ENCODE measurements at places on chromosomes 2 and 18.

DNA sequence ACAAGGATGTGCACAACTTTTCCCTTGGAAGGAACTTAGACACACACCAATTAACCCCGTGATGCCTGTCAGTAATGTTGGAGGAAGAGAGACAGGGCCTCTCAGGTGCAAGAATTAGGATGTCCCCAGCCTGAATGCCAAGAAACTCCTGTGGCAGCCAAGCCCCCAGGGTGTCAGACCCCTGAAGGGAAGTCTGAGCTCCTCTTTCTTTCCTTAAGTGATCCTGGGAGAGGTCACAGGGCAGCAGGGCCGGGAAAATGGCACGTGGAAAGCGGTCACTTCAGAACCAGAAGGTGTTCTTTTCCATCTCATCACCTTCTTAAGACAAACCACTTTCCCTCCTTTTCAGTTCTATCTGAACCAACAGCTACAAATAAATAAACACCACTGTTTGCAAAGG is 185.9 kb downstream of the ANAPC1 start:
- DNase-seq: no peak

DNA sequence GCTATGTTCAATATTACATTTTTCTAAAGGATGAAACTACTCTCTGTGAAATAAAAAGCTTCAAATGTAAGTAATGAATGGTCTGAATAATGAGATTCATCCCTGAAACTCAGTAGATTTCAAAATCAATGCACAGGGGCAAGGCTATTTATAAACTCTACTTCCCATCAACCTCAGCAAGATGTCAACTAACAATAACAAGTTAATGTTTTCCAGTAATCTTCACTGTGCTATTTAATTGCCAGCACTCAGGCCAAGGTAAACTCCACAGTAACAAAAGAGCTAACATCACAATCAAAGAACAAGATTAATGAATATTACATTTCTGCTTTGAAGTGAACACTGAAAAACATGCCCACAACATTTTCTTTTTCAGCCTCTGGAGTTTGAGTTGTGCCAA is 144.3 kb upstream of the ZFP36L2 start:
- no peak for DNase-seq

DNA sequence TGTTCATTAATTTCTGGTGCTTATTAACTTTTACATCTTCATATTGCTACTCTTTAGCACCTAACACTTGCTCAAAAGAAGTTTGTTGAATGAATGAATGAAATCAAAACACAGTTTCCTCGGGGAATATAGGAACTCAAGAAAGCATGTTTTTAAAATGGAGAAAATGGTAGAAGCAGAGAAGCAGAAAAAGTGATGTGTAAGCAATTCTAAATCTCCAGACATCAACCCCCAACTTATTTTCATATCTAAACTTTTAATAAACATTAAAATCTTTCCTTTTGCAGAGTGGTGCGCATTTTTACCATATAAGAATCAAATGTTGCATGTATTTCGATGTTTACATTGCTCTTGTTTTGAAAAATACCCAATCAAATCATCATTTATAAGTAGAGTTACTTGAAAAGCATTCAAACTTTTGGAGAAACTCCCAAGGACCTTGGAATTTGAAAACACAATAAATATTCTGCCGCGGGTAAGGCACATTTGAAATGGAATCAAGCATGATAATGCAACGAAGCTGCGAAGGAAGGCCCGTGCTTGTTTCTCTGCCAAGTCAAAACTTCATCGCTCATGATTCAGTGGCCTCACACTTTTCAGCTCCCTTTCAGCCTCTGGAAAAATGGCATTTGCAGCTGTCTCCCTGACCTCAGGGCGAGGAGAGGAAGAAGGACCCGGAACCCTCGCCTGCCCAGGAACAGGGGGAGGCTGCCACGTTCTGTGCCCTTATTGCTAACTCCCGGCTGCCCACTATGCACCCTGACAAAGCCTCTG is 26.7 kb upstream of the SMIM21 start:
- DNase-seq: no peak

DNA sequence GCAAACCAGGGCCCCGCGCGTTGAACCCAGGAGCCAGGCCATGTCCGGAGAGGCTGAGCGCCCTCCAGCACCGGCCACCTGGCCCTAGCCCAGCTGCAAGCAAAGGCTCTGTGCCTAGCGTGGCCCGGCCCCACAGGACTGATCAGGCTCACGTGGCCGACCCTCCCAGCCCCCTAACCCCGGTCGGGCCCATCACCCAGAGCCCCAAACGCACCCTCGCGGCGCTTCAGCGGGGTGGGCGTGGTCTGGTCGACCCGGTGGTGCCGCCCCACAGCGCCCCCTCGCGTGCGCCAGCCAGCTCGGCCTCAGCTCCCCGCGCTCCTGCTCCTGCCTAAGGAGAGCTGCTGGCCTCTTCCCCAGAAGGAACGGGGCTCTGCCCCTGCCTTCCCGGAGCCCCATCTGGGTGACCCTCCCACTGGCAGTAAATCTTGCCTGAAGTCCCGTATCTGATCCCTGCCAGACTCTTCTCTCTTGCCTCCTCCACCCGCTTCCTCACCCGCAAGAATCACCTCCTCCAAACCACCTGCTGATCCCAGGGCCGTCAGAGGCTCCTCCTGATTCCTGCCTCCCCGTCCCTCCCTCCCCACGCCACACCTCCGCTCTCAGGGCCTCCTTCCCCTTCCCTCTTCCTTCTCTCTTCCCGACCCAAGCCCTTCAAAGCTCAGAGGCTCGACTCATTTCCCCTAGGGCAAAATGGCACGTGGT is 12.3 kb upstream of the TEX51 start:
- DNase-seq: peak; percentile 27

DNA sequence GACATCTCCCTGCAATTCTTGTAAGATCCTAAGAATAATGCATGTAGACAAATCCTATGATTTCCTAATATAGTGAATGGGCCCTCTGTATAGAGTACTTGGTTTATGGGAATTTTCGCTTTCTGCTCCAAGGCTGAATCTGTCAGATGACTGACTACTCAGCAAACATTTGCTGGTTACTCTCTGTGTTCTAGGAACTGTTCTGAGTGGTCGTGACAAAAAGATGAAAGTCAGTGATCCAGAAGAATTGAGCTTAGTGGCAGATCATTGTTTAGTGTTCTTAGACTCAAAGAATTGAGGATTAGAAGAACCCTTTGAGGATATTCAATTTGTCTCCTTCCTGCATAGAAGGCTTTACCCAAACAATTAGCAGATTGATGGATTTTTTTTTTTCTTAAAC is 10.0 kb downstream of the XRCC5 start:
- no peak for DNase-seq

- DNase-seq: peak; percentile 30
Measured at GRCh38 chr2:181309586-181309985, 147.6 kb upstream of the ITGA4 start.

DNA sequence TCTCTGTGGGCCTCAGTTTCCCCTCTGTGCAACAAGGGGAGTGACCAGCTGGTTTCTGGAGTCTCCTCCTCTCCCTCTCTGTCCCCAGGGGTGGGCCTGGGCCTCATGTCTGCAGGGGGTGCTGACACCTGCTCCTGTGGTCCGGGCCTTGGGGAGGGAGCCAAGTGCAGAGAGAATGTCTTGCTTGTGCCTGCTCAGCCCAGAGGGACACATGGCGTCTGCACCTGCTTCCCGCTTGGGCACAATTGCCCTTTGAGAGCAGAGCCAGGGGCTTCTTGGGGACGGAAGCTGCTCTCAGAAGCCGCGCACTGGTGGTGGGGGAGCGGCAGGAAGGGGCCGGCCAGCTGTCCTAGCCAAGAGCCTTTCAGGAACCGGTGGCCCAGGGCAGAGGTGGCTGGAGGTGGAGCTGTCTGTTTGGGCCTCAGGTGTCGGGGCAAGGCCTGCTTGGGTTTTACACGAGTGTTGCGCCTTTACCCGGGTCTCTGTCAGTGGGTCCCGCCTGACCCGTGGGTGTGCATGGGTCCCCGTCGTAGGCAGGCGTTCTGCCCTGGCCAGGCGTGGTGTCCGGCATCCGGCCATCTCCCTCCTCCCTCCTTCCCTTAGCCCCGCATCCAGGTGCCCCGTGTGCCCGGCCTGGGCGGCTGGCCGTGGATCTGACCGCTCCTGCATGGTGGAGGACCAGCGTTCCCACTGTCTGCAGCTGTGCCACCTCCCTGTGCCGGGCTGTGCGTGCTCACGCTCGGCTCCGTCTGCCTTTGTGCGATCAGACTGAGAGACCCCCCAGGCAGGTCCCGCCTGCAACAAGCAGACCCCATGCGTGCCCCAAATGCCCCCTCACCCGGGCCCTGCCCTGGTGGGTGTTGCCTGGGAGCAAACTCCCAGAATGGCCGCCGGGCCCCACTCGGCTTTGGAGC is 4.0 kb downstream of the NEU4 start:
- DNase-seq: no peak

DNA sequence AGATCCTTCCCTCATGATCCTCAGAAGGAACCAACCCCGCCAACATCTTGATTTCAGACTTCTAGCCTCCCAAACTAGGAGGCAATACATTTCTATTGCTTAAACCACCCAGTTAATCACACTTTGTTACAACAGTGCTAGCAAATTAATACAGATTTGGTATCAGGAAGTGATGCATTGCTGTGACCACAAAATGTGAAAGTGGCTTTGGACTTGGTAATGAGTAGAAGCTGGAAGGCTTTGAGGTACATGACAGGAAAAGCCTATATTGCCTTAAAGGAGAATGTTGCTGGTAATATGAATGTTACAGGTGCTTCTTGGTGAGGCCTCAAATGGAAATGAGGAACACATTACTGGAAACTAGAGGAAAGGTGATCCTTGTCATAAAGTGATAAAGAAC is 260.3 kb downstream of the SATB2 start:
- peak; percentile 16 for DNase-seq

- no peak for DNase-seq
Measured at GRCh38 chr2:18987016-18987415, 371.4 kb downstream of the OSR1 start.

DNA sequence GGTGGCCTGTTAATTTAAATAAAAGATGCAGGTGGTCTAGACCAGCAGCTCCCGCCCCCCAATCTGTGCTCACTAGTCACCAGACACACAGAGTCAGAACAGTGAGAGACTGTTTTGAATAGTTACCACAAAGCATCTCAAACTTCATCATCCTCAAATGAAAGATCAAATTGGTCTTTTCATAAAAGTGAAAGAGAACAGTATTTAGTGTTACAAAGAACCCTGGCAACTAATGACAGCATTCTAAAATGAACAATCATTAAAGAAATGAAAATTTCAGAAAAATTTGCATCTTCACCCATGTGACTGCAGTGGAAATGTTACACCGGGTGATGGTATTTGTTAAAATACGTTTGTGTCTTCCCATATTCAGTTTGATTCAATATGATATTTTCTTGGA is 65.5 kb upstream of the PMAIP1 start:
- DNase-seq: no peak

- DNase-seq: no peak
Measured at GRCh38 chr2:215755641-215756345, 257.6 kb downstream of the MREG start.

GRCh38 chr2:190615555-190616200 is 33.2 kb upstream of the NAB1 start:
- no peak for DNase-seq

DNA sequence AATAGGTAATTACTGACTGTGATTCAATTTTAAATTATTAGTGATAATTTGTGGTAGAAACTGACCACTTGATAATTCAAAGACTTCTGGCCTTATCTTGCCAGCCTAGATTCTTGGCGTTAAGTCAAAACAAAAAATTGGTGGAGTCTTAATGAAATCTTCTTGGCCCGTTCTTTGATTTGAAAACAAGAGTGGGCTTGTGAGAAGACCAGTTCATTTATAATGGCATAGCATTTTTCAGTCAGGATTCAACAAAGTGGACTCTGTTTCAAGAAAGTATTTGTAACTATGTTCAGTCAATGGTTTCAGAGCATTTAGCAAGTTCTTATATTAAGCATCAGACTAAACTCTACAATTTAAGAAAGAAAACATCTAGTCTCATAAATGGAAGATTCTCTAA is 26.0 kb downstream of the ITGA4 start:
- DNase-seq: no peak

- DNase-seq: no peak
Measured at GRCh38 chr2:177405029-177405692, 12.6 kb downstream of the AGPS start.

DNA sequence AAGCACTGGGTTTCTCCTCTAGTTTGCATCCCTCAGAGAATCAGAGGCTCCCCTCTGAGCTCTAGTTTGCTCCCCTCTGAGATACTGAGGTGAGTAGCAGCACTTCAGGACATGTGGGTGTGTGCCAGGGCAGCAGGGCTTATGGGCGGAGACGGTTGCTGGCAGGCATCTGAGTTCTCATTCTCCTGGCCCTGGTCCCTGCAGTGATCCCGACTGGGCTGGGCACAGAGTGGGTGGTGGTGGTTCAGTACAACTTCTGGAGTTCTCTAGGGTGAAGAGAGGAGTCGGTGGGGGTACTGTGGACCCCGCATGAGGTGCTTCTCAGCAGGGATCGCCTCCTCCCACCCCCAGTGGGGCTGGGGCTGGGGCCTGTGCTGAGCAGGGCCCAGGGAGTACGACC is 47.9 kb downstream of the BOLA3 start:
- no peak for DNase-seq
